ENCODE measurements at places on chromosomes 1 and 21.

GRCh38 chr1:112576240-112576639 is 42.7 kb downstream of the ST7L start:
- no peak for DNase-seq

DNA sequence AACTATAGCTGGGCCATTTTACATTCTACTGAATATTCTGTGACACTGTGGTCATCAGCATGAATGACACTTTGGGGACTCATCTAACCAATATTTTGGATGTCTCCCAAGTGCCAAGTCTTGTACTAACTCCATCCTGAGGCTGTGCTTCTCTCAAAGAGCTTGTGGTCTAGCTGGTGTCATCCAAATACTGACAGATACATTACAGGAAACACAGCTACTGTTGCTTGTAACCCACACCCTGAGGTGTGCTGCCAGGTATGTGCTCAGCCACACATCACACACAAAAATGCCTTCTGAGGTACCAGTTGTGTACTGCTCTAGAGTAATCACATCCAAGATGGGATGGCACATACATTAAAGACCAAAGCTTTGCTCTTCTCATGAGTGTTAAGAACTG is 81.6 kb downstream of the ST6GALNAC5 start:
- DNase-seq: no peak

DNA sequence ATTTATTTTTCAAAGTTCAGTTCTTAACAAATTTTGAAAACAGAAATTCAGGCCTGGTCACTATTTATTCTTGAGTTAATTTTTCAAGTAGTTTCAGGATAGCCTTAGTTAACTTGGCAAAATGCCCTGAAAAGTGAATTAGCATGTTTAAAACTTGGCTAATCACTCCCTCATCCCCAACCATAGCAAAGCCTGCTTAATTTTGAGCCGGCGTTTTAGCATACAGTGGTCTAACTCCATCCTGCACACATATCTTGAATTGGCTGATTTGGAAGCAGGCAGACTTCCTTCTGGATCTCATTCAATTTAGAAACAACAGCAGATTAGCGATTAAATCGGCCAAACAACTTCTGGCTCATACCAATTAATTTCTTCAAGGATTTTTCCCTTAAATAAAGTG is 439.2 kb downstream of the PTBP2 start:
- no peak for DNase-seq

DNA sequence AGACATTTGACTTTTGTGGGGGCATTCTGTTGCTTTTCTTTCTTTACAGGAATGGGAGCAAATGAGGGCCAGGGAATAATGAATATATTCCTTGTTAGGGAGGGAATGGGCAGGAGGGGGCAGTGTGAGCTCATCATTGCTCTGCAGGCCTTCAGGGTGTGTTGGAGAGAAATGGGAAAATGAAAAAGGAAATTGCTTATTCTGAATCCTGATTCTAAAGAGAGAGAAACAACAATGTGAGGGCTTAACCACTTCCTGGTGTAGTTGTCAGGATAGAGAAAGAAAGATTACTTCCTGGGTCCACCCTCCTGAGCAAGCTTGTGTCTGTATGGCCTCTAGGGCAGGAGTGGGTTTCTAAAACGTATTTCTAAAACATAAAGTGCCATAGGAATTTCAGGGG is 28.3 kb downstream of the VANGL2 start:
- peak; percentile 29 for DNase-seq
